Femur (tissue), 1 donor: ENCODE measurements at places on chromosomes 1 and 21.
A peak's percentile ranks its signal among the peaks of the same experiment; 100 is the strongest.

- DNase-seq, result no peak
These were observed 116.4 kb downstream of the CNIH3 start for GRCh38 chr1:224732377-224733026.

DNA sequence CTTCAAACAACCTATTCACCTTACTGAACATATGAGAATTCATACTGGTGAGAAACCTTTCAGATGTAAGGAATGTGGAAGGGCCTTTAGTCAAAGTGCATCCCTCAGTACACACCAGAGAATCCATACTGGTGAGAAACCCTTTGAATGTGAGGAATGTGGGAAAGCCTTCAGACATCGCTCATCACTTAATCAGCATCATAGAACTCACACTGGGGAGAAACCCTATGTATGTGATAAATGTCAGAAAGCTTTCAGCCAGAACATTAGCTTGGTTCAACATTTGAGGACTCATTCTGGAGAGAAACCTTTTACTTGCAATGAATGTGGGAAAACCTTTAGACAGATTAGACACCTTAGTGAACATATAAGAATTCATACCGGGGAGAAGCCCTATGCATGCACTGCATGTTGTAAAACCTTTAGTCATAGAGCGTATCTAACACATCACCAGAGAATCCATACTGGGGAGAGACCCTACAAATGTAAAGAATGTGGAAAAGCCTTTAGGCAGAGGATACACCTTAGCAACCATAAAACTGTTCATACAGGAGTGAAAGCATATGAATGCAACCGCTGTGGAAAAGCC is 13.2 kb upstream of the EXO5 start:
- no peak for DNase-seq

DNA sequence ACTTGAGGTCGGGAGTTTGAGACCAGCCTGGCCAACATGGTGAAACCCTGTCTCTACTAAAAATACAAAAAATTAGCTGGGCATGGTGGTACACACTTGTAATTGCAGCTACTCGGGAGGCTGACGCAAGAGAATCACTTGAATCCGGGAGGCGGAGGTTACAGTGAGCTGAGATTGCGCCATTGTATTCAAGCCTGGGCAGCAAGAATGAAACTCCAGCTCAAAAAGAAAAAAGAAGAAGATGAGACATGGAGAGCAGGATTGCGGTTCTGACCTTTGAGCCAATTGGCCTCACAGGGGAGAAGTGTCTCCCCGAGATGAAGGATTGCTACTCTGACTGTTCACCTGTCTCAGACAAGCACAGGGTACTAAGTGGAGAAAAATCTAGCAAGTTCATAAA is 6.6 kb downstream of the SCCPDH start:
- no peak for DNase-seq

DNA sequence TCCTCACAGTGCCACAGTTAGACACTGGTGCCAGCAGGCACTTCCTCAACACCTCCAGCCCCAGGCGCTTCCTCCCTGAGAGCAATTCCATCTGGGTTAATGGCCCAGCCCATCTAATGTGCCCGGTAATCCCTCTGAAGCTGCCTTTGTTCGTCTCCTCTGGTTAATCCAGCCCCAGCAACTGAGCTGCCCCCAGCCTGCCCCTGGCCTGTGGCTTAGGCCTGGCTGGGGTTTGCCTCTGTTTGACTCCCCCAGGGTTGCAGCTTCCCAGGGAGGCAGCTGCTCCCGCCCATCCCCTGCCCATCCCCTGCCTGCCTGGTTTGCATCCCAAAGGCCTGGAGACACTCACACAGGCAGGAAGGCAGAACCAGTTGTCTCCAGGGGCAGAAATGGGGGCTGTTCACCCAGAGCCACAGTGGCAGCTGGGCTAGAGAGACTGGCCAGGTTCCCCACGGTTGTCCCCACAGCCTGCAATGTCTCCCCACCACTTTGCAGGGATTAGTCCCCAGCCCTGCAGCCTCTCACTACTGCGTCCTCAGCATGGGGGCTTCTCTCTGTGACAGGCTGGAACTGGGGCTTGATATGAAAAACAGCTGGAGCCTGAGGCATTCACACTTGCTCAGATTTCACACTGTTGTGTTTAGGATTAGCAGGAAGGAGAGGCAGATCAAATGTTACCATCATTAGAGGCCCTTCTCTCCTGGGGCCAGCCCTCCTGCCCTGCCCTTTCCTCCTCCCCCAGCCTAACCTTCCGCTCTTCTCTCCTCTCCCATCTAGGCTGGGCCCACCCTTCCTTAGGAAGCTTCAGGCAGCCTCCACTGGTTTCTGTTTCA is 120.2 kb downstream of the TLR5 start:
- DNase-seq, result peak; percentile 70

GRCh38 chr1:33842348-33842747 is 21.5 kb upstream of the HMGB4 start:
- no peak for DNase-seq

DNA sequence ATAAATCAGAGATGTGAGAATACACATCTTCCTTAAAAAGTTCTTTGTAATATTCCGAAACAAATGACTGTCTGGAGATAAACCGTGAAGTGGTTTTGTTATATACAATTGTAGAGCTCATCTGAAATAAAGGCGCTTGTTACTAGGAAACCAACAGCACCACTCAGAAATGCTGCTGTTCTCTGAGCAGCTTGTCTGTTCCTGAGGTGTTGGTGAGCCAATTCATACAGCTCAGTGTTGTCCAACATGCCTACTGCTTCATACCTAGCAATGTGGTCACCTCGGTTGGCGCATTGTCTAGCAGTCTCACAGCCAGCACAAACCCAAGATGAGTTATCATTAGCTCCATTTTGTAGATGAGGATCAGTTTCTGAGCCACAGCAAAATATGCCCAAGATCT is 44.4 kb downstream of the GFI1 start:
- no peak for DNase-seq

DNA sequence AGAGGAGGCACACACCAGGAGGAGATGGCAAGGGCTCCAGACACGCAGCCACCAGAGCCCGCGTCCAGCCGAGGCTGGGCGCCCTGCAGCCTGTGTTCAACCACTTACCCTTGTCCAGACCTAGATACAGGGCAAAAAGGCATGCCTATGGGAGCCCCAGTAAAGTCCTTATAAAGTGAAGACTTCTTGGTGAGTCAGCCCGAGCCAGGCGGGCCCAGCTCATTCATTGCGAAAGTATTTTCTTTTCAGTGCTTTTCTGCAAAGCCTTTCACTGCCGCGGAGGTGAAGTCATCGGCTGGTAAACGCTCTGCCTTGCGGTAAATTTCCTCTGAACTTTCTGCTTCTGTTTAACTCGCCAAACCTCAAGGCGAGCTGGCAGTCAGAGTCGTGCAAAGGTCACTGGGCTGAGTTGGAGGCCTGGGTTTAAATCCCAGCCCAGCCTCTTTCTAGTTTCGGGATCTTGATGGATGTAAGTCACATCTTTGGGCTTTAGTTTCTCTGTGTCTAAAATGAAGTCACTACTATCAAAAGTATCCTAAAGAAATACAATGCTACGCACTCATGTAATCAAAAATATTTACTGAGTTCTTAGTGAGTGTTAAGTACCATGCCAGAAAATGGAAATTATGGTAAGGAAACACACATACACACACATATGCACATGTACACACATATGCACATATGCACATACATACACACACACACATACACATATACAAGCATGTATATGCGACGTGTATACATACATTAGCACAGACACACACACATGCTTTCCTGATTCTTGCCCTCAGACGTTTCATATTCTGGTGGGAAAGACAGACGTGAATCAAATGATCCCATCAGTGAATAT is 54.7 kb upstream of the IFFO2 start:
- DNase-seq, result peak; percentile 80

GRCh38 chr1:174702011-174702410 is 254.2 kb downstream of the GPR52 start:
- DNase-seq, result no peak
